Fibroblast of the aortic adventitia (primary cell): ENCODE measurements at places on chromosomes 2 and 18. TPM values are rescaled to one million over a fixed set of nuclear protein-coding genes. Genes with fewer than 3 reads are reported as not detected.

GRCh38 chr18:4870177-4870773 is 326.8 kb downstream of the AKAIN1 start:
- no peak for DNase-seq

- no peak for DNase-seq
Observed at GRCh38 chr2:221018262-221018661, 553.8 kb downstream of the EPHA4 start.

- DNase-seq = peak; percentile 97
Observed at GRCh38 chr2:228675091-228675490, 493.6 kb upstream of the SPHKAP start.

GRCh38 chr2:206031950-206032567 is 53.9 kb downstream of the INO80D start:
- no peak for DNase-seq

DNA sequence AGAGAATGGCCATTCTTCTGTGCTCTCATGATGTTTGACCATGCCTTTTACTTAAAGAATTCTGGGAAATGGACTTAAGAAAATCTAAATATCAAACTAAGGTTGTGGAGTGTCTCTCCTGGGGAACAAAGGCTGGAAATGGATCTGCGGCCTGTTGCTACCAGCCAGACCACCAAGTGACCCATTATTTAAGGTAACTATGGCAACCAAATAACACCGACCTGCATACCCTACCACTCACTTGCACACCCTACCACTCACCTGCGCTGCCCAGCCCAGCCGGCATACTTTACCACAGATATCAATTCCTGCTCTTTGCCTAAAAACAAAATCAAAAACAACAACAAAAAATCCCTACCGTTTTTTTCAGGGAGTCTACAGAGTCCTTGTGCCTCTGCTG is 203.2 kb downstream of the NBAS start:
- no peak for DNase-seq

The RPE gene
- total RNA-seq = 69.6 and 97.3 TPM in 2 replicates

GRCh38 chr18:28267276-28267675 is 90.3 kb upstream of the CDH2 start:
- no peak for DNase-seq

DNA sequence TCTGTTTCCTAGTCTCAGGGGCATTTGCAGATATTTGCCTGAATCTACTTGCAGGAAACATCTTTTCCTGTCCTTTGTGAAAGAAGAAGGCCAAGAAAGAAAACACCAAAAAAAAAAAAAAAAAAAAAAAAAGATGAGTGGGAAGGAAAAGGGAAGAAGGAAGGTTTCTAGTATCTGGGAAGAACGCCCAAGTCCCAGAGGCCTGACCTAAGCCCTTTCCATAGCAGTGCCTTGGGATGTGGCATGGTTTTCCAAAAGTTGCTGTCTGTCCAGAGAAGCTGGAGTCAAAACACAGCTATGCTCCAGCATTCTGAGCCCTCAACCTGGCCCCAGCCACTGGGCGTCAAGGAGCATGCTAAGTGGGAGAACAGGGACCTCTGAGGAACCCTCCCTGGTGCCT is 123.5 kb downstream of the INHBB start:
- DNase-seq = peak; percentile 57

- DNase-seq = peak; percentile 20
Observed at GRCh38 chr2:194166818-194167217, 1490.2 kb upstream of the SLC39A10 start.

The TPO gene
- not detected in 2 replicates for total RNA-seq

DNA sequence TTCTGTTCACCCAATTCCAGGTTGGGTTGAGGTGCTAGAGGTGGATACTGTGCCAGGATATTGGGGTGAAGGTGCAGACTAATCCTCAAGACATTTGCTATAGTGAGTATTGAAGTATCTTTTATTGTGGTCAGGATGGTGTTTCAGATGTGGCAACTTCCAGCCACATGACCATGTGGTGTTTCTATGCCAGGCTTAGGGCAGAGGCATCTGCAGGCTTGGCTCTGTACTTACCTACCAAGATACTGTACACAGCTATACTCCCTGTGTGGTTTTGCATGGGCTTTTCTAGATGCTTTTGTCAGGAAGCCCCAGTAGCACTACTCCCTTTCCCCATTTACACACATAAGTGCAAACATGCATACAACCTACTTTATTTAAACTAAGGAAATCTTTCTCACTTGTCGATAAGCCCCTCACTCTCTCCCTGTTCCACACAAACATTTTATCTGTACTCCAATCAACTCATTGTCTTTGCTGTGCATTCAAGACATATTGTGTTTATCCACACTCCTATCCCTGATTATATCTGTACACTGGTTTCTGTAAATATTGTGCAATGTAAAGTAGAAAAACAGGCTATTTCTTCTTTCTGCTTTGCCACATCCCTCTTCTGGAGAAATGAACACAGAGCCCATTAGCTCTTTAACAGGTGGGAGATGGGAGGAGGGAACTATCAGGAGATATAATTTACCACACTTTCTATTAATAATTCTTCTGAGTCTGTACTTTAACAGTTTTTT is 12.3 kb downstream of the ARL6IP6 start:
- peak; percentile 7 for DNase-seq

The IL36RN gene
- not detected in 2 replicates for total RNA-seq

DNA sequence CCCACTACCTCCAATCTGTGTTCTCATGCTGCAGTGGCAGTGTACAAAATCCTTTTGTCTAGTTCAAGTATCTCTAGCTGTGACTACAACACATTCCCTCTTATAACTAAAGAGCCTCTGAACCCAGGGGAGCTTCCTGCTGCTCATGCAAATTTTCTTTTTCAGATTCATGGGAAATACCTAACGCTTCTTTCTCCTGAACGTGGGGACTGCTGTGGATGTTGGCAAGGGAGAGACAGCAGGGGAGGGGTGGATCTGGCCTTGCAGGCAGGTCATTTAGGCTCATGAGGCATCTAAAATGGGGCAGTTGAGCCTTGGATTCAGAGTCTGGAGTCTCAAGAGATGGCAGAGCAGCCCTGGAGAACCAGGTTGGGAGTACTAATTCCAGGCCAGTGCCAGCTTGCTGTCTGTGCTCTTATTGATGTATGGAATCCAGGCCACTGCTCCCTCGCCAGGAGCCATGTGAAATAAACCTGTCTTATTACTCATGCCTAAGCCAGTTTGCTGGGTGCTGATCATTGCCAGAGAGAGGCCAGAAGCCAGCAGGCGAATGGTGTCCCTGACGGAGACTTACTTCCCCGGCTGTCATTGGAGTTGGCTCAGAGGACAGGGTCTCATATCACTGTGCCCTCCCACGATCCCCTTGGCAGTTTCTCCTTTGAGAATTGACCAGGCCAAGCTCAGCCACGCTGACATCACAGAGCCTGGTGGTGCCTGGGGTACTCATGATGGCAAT is 29.2 kb upstream of the TNP1 start:
- DNase-seq = no peak

The GPBAR1 gene
- total RNA-seq = 0.27 TPM in 1 of 2 replicates, not detected in the other

GRCh38 chr18:74994502-74995418 is 214.2 kb downstream of the PTGR3 start:
- peak; percentile 8 for DNase-seq

GRCh38 chr2:85868822-85869221 is 20.0 kb downstream of the ST3GAL5 start:
- DNase-seq = no peak
